Heart right ventricle (tissue), 16 donors: ENCODE measurements at places on chromosomes 7 and 10. TPM values are rescaled to one million over a fixed set of nuclear protein-coding genes. Genes with fewer than 3 reads are reported as not detected.

CALY gene
- not detected for polyA plus RNA-seq

GRCh38 chr10:13909516-13910258 is 322.9 kb downstream of the PRPF18 start:
- H3K27ac ChIP-seq = no peak overlapping the region
- no peaks in the 10 kb centered on the region for H3K27me3 ChIP-seq
- peaks cover 6% of the 10 kb centered on the region for H3K4me1 ChIP-seq
- no peak for DNase-seq

- H3K4me1 ChIP-seq = no peaks in the 10 kb centered on the region
- H3K4me3 ChIP-seq = no peak overlapping the region
- DNase-seq = no peak
- H3K36me3 ChIP-seq = no peaks in the 10 kb centered on the region
Observed at GRCh38 chr10:26642896-26643653, 54.4 kb upstream of the PDSS1 start.

- no peaks in the 10 kb centered on the region for H3K27me3 ChIP-seq
- H3K36me3 ChIP-seq = no peaks in the 10 kb centered on the region
- H3K4me1 ChIP-seq = peaks cover 15% of the 10 kb centered on the region
Observed at GRCh38 chr7:28128608-28129007, 52.0 kb downstream of the JAZF1 start.

DNA sequence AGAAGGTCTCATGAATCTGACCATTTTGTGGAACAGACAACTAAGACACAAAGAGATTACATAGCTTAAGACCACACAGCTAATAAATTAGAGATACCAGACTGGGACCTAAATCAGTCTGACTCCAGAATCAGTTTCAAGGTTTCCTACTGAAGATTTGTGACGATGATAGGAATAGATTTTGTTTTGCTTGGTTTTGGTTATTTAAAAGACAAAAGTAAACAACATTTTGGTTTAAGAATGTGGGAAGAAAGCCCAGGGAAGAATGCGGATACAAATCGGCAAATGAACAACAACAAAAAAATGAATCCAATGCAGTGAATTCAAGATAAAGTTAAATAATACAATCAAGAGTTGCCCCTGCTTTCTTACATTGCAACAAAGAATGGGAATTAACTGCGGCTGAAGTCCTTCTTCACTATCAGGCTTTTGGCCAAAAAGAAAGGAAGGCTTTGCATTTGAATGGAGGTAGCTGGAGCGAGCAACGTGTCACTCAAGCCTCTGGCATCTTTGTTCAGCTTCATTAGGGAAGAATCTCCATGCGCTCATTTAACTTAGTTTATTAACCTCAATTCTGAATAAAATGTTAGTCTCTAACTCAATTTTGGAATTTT is 210.8 kb downstream of the ADAM12 start:
- no peak overlapping the region for H3K4me3 ChIP-seq
- H3K36me3 ChIP-seq = no peaks in the 10 kb centered on the region
- H3K27ac ChIP-seq = no peak overlapping the region
- no peaks in the 10 kb centered on the region for H3K27me3 ChIP-seq
